ENCODE measurements at places on chromosomes 6 and 20.

GRCh38 chr6:144655376-144655775 lies 370.2 kb downstream of the UTRN start:
- DNase-seq: no peak

DNA sequence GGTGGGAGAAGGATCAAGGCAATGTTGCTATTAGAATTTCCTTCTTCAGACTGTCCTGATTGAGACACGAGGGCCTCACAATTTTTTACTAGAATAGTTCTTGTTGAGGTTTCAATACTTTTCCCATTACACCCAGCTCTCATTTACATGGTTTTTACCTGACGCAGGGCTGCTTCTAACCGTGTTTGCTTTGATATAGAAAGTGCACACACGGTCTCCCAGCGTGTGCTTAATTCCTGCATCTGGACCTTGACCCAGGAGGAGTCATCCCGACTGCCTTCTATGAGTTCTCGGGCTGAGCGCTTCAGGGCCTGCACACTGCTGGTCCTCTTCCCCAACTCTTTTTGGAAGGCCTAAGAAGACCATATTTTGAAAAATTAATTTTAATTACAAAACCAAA lies 160.2 kb downstream of the DST start:
- DNase-seq: no peak

- DNase-seq: peak; percentile 37
Measured at GRCh38 chr20:32358883-32359632, 927 bp downstream of the ASXL1 start.

GRCh38 chr6:92289831-92290230 lies 1129.5 kb downstream of the EPHA7 start:
- no peak for DNase-seq

- DNase-seq: no peak
Measured at GRCh38 chr6:75149240-75149639, 56.6 kb downstream of the COL12A1 start.

DNA sequence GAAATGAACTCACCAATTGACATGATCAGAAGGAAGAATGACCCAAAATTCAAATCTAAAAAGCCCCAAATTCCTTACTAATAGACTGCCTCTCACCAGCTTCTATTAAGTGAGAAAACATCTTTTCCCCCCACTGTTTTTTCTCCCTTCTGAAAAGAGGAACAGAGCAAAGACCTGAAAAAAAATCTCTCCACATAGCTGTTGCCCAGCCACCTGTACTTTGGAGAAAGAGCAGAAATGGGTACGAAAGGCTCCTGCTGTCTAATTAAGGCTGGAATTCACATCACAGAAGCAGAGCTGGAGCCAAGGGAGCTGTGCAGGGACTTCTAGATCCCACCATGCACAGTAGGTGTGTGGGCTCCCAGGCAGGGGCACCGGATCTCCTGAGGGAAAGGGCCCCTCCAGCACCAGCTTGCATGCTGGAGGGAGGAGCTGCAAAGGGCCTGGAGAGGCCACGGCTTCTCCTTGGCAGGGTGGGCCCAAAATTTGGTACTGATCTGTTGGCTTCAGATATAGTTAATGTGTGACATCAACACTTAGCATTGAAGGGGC lies 73.2 kb upstream of the DUSP22 start:
- no peak for DNase-seq

DNA sequence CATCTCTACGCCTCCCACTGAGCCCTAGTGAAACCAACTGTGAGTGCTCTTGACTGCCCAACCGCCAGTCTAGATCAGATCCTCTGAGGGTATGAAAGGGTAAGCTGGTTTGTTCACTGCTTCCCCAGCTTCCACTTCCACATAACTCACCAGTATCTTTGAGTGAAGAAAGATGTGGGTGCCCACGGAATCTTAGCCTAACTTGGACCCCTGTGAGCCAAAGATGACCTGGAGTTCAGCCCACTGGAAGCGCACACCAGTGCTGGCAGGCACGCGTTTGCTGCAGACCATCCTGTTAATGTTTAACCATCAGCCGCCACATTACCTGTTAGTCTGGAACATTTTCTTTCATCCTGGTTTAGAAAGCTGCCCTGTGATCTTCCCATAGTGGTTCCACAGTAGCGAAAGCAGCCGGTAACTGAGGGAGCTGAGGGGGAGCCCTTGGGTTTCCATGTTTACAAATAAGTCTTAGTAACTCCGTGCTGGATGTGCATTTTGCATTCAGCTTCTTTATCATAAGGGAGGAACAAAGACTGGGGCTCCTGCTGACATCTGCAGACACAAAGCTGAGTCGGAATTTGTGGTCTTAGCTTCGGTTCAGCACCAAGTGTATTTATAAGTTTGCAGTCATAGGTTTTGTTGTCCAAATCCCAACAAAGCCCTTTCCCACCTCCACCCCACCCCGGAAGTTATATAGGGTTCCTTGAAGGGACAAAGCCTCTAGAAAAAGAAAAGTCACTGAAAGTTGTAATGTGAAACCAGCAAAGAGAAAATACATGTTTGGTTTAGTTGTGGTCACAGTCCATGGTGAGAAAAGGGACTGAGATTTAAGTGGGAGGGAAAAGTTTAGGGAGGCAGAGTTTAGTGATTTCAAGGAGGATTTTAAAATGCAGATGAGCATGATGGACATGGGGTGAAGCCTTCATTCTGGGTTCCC lies 71.0 kb downstream of the SSR1 start:
- no peak for DNase-seq

- peak; percentile 7 for DNase-seq
Measured at GRCh38 chr6:14108571-14109410, 8.8 kb upstream of the CD83 start.

DNA sequence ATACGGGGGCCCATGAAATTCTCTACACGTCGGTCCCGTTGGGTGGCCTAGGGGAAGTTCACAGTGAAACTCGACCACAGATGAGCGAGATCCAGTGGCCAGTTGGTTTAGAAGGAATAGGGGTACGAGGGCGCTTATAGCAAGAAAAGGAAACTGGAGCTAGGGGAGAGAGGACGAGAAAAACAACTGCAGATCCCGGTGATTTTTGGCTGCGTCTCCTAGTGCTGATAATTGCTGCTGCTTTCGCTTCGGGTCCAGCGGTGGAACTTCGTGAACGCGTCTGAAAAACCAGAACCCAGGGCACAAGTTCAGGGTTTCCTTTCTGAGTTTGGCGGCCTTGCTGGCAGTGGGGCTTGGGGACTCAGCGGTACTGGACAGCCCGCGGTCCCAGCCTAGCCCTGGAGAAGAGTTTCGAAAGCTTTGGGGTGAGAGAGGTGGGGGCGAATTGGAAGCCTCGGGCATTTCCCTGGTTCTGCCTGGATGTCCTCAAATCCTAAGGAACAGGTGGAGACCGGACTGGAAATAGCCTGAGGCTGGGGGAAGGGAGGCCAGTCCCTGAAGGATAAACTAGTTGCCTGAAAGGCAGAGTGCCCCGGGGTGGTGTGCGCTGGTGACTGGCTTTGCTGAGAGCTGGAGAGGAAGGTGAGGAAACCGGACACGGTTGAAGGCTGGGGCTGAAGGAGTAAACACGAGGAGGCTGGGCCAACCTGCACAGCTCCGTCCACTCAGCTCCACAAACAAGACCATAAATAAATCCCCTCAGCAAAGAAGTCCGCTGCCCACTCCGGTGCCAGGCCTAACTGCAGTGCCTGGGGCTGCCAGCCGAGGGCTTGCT lies 793 bp downstream of the GMPR start:
- DNase-seq: peak; percentile 27

DNA sequence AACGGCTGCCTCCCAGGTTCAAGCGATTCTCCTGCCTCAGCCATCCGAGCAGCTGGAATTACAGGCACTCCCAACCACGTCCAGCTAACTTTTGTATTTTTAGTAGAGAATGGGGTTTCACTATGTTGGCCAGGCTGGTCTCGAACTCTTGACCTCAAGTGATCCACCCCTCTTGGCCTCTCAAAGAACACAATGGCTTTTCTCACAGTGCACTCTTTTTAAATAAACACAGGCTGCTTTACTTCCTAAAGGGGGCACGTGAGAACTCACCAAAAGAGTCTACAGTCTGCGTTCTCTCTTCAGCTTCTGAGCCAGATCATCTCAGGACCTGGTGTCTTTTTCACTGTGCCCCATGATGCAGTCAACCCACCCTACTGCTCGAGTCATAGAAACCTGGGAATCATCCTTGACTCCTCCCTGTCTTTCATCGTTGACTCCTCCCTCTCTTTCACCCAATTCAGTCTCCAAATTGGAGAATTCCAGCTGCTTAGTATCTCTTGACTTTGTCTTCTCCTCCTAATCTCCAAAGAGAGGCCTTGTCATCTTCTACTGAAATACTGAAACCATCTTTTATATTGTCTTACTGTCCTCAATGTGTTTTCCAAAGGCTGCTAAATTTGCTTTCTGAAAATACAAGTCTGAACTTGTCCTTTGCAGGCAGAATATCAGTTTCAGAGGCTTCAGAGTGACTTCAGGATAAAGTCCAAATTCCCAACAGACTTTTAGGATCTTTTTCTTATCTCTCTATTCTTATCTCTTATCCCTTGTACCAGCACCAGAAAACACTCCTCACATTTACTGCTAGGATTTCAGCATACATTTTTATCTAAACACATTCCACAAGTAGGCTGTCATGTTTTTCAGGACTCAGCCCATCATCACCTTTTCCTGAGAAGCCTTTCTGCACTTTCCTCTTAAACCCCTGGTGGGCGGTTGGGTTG lies 323.4 kb downstream of the SYNE1 start:
- no peak for DNase-seq

- no peak for DNase-seq
Measured at GRCh38 chr6:496649-497048, 105.1 kb downstream of the IRF4 start.

GRCh38 chr6:7201732-7202541 lies 94.2 kb downstream of the RREB1 start:
- DNase-seq: no peak

GRCh38 chr20:21291026-21291425 lies 12.1 kb upstream of the XRN2 start:
- DNase-seq: no peak

DNA sequence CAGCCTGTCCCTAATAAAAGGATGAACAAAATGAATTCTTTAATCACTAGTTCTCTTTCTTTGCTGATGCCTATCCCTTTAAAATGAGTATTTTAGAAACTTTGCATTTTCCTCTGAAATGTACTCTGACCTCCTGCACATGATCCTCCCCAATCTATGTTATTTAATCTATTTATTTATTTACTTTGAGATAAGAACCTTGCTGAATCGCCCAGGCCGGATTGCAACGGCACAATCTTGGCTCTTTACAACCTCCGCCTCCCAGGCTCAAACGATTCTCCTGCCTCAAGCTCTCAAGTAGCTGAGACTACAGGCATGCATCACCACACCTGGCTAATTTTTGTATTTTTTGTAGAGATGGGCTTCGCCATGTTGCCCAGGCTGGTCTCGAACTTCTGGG lies 27.9 kb downstream of the ADTRP start:
- DNase-seq: no peak

DNA sequence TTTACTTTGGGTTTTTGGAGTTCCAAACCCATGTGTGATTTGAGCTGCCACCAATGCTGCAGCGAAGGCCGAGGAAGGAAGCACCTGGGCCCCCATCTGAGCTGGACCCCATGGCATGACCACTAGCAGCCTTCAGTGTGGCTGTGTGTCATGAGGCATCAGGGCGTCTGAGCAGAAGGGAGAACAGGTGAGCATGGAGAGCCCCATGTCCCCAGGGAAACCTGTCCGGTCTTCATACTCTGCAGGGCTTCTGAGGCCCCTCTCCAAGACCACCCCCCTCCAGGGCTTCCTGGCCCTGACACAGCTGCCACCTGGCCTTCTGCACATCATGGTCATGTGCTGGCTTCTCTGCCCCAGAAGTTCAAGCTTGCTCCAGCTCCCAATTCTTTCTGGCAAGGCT lies 169.1 kb upstream of the CST7 start:
- no peak for DNase-seq

DNA sequence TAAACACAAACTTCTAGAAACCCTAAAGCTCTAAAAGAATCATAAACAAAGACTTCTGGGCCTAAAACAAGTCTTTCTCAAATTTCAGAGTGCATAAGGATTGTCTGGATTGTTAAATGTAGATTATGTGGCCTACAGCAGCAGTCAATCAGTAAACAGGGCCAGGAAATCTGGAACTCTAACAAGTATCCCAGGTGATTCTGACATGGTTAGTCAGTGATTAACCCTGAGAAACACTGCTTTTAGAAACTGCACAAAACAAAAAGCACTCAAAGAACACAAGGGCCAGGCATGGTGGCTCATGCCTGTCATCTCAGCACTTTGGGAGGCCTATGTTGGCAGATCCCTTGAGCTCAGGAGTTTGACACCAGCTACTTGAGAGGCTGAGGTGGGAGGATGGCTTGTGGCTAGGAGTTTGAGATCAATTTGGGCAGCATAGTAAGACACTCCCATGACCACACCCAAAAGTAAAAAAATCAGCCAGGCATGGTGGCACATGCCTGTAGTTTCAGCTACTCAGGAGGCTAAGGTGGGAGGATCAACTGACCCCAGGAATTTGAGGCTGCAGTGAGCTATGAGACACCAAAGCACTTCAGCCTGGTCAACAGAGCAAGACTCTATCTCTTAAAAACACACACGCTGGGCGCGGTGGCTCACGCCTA lies 5.9 kb downstream of the MED20 start:
- DNase-seq: no peak

- DNase-seq: no peak
Measured at GRCh38 chr6:48101290-48101689, 9.7 kb downstream of the PTCHD4 start.

GRCh38 chr6:81126150-81126549 lies 626.3 kb downstream of the TENT5A start:
- DNase-seq: no peak

GRCh38 chr6:8939615-8940014 lies 504.3 kb upstream of the SLC35B3 start:
- DNase-seq: no peak

GRCh38 chr6:41689171-41690008 lies 46.0 kb downstream of the TFEB start:
- DNase-seq: no peak

GRCh38 chr6:32960563-32960962 lies 7.7 kb upstream of the HLA-DMA start:
- DNase-seq: no peak

DNA sequence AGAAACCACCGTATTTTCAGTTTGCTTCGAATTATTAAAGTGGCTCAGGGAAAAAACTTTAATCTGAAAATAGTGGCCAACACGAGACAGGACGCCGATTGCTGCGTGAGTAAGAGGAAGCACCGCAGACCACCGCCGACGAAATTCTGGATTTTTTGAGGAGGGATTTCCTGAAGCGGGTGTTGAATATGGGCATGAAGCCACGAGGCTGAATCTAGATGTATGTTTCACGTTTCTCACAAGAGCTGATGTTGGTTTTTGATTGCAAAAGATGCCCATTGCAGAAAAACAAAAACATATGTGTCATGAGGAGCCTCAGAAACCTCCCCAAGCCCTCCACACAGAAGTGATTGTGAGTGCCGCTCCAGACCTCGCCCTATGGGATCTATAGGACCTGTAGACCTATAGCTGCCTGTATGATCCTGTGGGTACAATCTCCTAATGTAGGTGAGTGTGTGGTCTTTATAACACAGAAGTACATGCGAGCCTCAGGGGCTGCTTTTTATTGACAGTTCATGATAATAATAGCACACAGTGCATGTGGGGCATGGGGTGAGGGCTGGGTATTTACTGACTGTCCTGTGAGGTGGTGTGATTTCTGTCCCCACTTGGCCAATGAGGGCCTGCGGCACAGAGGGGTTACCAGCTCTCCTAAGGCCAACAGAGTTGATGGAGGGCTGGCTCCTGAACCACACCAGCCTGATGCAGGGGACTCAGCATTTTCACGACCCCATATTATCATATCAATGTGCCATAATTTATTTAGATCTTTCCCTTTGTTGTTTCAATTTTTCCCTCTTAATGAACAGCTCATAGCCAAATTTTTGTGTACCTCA lies 243.9 kb downstream of the DLL1 start:
- no peak for DNase-seq
